ENCODE measurements at places on chromosomes 3 and 15.

- no peak for DNase-seq
Measured at GRCh38 chr15:98812716-98813446, 164.5 kb downstream of the IGF1R start.

DNA sequence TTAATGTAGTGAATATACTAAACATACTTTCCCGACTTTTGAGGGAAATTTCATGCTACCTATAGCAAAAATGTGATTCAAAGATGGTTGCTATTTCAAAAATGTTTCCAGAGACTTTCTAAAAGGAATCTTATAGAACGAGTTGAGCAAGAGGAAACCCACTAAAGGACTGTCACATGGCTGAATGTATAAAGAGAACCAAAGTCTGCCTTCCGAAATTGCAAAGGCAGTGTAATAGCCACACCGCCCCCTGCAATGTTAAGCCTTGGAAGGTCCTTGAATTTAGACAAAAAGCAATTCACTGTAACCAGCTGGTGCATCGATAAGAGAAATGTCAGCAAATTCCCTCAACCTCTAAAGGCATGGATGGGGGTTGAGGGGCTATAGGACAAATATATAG, 142.8 kb downstream of the CHL1 start:
- DNase-seq: peak; percentile 62

DNA sequence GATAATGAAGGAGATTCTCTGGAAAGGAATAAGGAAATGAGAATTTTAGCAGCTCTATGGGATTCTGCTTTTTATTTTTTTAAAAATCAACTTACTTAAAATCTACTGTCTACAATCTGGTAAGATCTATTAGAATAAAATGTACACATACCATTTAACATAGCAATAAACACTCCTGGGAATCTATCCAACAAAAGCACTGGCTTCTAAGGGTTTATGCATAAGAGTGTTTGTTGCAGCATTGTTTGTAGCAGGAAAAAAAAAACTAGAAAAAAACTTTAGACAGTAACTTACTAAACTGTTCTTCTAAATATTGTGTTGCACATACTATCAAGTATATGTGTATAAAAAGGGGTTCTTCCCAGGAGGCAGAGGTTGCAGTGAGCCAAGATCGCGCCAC, 15.7 kb upstream of the RBP1 start:
- DNase-seq: no peak

- no peak for DNase-seq
Measured at GRCh38 chr3:153752405-153753027, 368.7 kb upstream of the ARHGEF26 start.

- peak; percentile 95 for DNase-seq
Measured at GRCh38 chr3:134008630-134009156, 21.0 kb downstream of the SLCO2A1 start.

GRCh38 chr15:91853948-91854638, 585 bp downstream of the SLCO3A1 start:
- peak; percentile 74 for DNase-seq

Data from islet precursor cell (in vitro differentiated cells).